ENCODE measurements at places on chromosomes 3 and 15.

DNA sequence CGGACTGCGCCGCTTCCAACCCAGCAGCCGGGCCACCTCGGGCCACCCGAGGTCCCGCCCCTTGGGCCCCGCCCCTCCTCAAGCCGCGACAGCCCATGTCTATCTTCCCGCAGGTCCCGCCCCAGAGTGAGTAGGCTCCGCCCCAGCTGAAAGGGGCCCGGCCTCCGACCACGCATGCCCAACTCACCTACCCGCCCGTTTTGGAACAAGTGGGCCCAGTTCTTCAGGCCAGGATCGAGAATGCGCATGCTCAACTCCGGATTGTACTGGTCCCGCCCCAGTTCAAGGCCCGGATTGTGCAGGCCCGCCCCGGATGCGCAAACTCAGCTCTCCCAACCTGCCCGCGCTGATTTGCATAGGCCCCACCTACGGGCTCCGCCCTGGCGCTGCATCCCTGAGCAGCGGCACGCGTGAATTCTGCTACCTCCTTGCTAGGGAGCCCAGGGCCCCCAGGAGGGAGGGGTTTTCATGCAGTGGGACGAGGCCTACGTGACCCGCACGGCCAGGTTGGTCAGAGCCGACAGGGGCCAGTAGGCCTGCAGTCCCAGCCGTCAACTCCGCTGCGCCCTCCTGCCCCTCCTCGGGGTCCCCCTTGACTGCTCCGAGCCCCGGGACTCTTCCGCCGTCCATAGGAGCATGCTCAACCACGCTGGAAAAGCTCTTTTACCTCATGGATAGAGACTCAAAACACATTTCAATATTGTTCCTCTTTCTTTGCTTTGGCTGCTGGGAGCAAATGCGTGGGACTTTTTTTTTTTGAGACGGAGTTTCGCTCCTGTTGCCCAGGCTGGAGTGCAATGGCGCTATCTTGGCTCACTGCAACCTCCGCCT, at the start of gene PFKFB4:
TSS of gene PFKFB4 (minus strand) at position 8 of the 831 bp plus-strand sequence. CDS start 26 bp downstream, outside the sequence.
- DNase-seq = peak; percentile 96

DNA sequence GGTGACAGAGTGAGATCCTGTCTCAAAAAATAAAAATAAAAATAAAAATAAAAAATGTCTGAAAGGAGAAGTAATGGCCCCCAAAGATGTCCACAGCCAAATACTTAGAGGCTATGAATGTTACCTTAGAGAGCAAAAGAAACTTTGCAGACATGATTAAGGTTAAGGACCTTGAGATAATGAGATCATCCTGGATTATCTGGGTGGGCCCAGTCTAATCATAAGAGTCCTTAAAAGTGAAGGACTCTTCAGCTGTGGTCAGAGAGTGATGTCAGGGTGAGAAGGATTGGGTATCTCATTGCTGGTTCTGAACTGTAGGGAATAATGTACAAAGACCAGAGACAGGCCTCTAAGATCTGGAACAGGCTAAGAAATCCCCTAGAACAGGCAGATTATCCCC, 84.9 kb upstream of the POU1F1 start:
- no peak for DNase-seq

DNA sequence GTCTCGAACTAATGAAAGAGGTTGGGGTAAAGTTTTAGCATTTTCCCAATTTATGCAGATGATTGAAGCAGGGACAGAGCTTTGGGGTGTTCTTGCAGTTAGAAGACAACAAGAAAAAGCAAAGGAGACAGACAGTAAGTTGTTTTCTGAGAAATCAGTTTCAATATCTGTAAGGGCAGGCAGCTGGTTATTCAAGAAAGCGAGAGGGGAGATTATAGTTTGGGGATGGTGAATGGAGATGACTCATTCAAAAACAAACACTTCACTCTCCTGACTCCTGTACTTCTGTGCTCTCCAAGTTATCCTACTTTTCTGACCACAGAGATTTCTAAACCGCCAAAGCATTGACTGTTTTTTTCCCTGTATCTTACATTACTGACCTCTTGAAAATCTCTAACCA, 352.0 kb downstream of the GAP43 start:
- DNase-seq = peak; percentile 39

GRCh38 chr15:51492528-51492927, 130.0 kb downstream of the DMXL2 start:
- DNase-seq = peak; percentile 87

DNA sequence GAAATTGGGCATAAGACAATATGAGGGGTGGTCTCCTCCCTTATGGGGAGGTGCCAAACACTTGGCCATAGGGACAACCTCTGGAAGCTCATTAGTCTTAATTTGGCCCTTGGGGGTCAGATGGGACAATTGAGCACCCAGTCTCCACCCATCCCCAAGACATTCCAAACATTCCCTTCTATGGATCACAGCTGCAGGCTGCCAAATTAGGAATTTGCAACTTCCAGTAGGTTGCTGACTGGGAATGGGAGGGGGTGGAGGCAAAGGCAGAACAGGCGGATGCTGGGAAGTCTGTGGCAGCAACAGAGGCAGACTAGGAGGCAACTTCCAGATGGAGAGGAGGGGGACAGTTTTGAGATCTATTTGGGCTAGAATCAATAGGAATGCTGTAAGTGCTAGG, 1.4 kb upstream of the PDHB start:
- DNase-seq = no peak

- peak; percentile 15 for DNase-seq
Observed at GRCh38 chr15:77634266-77634962, 1.7 kb upstream of the LINGO1 start.

DNA sequence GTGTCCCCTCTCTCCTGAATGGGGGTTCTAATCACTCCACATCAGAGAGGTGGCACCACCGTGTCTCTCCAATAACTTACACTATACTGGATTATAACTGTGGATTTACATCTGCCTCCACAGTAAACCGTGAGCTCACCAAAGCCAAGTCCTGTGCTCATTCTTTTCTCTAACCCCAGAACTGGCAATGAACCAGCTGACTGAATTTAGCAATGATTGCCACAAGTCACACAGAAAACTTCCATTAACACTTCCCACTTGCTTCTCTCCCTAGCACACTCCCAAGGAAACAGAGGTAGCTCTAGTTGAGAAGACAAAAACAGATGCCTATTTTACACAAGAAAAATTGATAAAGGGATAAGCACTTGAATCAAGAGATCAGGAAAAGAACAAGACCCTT, 361.3 kb downstream of the ULK4 start:
- DNase-seq = no peak

GRCh38 chr15:31434588-31435260, 108.1 kb downstream of the KLF13 start:
- DNase-seq = no peak

DNA sequence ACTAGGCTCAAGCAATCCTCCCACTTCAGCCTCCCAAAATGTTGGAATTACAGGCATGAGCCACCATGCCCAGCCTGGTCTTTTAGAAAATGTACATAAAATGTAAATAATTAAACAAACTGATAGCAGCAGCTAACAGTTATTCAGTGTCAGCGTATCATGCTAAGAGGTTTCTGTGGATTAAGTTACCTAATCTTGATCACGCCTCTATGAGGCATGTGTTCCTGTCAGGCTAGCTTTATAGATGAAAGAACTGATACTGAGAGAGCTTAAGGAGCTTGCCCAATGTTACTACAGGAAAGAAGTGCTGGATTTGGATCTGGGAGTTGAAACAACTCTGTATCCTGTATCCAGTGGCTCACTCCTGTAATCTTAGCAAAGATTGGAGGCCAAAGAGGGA, 11.2 kb upstream of the MST1R start:
- DNase-seq = no peak

DNA sequence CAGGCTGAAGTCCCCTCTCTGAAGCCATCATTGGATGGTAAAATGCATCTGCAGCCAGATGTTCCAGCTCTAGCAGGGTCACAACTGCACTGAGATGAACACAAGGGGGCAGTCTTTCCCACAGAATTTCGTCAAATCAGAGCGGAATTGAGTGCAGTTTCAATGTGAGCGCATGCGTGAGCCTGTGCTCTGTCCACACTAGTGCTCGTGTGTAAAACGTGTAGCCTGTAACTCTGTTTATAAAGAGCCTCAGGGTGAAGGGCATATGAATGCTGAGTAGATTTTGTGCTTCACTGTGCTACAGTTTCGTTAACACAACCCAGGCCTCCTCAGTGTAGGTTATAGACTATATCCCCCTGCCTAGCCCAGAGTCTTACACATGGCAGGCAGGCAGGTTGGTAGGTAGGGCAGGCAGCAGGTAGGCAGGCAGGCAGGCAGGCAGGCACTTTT, 92.7 kb upstream of the GOLGA6L4 start:
- DNase-seq = peak; percentile 74

GRCh38 chr3:65751123-65751700, 287.5 kb downstream of the MAGI1 start:
- DNase-seq = peak; percentile 1

DNA sequence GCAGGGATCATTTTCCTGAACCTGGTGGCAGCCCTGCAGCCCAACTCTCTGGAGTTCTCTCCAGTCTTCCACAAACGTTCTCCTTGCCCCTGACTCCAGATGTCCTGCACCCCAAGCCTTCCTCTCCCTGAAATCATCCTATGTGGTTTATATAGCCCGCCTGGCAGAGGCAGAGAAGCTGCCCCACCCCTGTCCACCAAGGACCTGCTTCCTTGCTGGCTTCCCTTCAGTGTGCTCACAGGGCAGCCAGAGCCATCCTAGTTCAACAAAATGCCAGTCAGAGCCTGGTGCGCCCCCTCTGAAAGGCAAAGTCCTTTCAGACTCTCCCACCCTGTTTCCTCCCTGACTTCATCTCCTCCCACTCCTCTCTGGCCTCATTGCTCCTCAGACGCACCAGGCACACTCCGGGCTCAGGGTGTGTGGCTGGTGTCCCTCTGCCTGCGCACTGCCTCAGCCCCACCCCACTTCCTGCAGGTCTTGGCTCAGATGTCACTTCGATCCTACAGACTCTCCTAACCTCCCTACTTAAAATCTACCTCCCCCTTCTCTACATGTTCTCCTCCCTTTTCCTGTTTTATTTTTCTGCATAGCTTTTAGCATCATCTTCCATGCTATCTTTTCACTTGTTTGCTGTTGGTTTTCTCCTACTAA, 5.9 kb downstream of the KBTBD13 start:
- DNase-seq = peak; percentile 11

DNA sequence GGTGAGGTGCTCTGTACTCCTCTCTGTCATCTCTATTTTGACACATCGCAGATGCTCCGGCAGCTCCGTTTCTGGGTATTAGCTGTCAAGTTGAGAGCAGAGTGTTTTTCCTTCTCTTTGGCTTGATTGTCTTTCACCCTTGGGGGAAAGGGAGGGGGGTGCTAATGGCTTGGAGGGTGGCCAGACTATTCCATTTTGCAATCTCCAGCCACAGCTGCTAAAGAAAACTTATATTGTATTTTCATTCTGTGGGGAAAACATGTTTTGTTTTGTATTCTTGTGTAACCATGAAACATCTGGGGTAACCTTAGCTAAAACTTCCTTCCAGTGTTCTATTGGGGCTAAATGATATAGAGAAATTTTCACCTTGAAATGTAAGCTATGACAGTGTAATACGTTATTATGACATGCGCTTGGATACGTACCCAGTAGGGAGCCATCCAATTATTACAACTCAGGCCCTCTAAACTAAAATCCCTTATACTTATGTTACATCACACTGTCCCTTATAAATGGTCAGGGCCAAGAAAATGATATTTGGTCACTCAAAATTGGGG, 14.0 kb upstream of the LARP6 start:
- DNase-seq = peak; percentile 45

DNA sequence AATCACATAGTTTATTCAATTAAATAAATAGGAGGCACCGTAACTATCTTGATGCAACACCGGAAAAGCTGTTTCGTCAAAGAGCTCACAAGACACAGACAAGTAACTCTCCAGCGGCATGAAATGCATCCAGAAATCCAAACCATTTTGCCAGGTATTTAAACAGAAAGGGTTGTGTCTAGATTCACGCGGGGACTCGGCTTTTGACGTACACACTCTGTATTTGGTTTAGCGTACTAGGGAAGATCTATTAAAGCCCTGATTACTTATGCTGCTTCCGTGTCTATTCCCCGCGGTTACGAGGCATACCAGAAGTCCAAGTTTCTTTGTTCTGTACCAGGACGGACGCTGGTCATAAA, 718 bp downstream of the BNIP2 start:
- DNase-seq = peak; percentile 64

DNA sequence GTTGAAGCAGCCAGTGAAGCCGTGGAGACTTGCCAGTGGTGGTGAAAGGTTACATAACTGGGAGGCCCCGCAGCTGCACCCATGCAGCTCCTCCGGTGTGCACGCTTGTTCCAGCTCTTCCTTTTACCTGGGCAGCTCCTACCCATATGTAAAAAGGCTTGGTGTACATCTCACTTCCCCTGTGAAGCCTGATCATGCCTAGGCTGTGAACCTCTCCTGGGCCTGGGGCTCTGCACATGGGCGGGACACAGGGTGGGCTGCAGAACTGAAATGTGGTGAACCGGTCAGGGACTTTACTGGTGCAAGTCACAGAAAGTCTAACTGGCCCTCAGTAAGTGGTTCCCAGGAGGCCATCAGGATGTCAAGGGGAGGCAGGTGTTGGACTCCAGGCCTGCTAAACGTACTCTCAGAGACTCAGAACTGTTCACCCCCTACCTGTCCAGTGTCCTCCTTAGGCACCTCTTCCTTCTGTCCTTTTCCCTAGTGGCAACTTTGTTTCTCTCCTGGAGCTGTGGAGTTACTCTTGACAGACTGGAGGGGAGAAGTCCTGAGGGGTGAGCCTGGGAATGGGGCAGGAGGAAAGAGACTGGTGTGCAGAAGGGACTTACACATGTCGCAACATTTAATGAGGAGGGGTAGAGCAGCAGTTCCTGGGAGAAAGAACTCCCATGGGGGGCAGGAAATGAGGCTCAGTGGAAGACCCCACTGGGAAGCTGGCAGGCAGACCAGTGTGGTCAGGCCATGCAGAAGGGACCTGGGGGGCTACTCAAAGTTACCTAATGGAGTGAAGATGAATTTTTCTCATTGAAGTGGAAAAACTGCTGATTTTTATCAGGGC, 148.1 kb downstream of the EEFSEC start:
- peak; percentile 27 for DNase-seq

- DNase-seq = no peak
Observed at GRCh38 chr15:34056911-34057310, 17.9 kb upstream of the AVEN start.

GRCh38 chr3:134754768-134755559, 40.1 kb upstream of the EPHB1 start:
- DNase-seq = peak; percentile 3

DNA sequence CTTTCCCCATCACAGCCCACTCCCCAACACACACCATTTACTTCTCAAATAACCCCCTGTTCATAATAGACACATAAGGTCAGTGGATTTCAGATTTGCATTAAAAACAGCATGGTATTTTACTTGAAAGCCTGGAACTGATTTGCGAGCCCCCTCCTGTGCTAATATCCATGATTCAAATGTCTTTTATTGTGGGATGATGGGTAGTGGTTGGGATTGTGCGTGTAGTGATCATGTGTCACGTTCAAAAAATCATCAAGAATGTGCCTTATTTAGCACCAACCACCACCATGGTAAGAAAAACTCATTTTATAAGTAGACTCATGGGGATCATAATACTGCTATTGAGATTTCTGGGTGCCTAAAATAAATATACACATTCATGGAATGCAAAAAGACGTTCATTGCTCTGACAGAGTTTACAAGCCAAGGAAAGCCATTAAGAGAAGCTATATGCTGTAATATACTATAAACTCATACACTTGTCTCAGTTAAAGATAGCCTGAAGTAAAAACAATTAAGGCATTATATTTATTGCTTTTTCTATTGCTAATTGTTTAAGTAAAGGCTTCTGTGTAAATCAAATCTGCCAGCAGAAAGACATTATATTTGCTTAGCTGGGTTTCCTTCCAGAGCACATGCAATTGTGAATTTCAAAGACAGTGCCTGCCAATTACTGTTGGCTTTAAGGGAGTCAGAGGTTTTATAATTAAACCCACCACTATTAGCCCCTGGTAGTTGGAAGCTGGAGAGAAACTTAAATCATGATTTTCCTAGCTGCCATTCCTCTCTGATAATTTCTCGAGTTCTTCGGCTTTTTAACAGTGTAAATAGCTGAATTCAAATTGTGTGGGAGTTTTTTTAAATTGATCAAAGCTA, 4.0 kb downstream of the TRAT1 start:
- DNase-seq = no peak

Measured in NCI-H2171 treated with DMSO at 0.1 percent for 48 hours (cell line).